Regular cardiac myocyte (primary cell): ENCODE measurements at places on chromosomes 4 and X. TPM values are rescaled to one million over a fixed set of nuclear protein-coding genes. Genes with fewer than 3 reads are reported as not detected.

SNCA gene
- total RNA-seq = 0.56 and 0.96 TPM in 2 replicates

MAOB gene
- total RNA-seq = under 0.01 and 0.56 TPM in 2 replicates

OPRPN gene
- total RNA-seq = not detected in 2 replicates

DNAJB14 gene
- total RNA-seq = 31.2 and 56.9 TPM in 2 replicates

CTAG2 gene
- not detected in 2 replicates for total RNA-seq

TMEM175 gene
- 7.6 and 10.9 TPM in 2 replicates for total RNA-seq

ZNF732 gene
- 0.28 and 1.2 TPM in 2 replicates for total RNA-seq

AFF2 gene
- 0.56 and 0.96 TPM in 2 replicates for total RNA-seq

GK gene
- 10.7 and 15.5 TPM in 2 replicates for total RNA-seq

TRIM2 gene
- total RNA-seq = 21.7 and 45.4 TPM in 2 replicates

JCHAIN gene
- total RNA-seq = 0.19 and 2.0 TPM in 2 replicates

POU3F4 gene
- not detected in 2 replicates for total RNA-seq

GTPBP6 gene
- 15.8 and 50.0 TPM in 2 replicates for total RNA-seq

HTN1 gene
- total RNA-seq = not detected in 2 replicates

KLF3 gene
- 7.6 and 9.8 TPM in 2 replicates for total RNA-seq

PLAC1 gene
- total RNA-seq = under 0.01 TPM in 1 of 2 replicates, not detected in the other

HTT-AS gene
- not detected in 2 replicates for total RNA-seq

SORCS2 gene
- total RNA-seq = 0.19 and 0.28 TPM in 2 replicates
